ENCODE measurements at places on chromosomes 11 and 22. TPM values are rescaled to one million over a fixed set of nuclear protein-coding genes. Genes with fewer than 3 reads are reported as not detected.

DNA sequence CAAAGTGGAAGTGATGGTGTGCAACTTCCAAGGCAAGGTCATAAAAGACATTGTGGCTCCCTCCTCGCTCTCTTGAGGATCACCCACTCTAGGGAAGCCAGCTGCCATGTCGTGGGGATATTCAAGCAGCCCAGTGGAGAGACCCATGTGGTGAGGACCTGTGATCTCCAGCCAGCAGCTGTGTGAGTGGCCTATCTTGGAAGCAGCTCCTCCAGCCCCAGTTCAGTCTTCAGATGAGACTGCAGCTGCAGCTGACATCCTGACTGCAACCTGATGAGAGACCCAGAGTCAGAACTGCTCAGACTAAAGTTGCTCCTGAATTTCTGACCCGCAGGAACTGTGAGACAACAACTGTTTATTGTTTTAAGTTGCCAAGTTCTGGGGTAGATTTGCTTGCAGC is 86.4 kb upstream of the GRK3 start:
- no peak for DNase-seq

The DEUP1 gene
- not detected for total RNA-seq

The GATD1 gene
- 24.1 TPM for total RNA-seq

- no peak for DNase-seq
Observed at GRCh38 chr11:58734681-58735490, 3.1 kb upstream of the GLYAT start.

DNA sequence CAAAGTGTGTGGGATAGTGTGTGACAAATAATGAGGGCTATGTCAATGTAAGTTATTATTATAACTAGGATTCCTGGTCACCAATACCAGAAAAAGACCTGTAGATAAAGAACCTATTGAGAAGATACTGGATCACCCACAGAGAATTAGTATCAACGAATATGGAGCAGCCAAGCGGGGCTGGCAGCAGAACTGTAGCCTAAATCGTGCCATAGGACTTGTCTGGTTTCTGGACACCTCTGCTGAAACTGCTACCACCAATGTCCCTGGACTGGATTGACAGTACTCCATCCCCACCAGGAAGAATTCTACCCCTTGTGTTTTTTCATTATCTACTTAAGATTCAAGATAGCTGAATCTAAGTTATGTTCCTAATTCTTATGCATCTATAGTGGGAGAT is 30.3 kb upstream of the PAX6 start:
- DNase-seq = no peak

The RBMXL2 gene
- total RNA-seq = not detected

- DNase-seq = peak; percentile 72
Observed at GRCh38 chr11:46382646-46383403, 1.4 kb downstream of the MDK start.

The LYVE1 gene
- 0.51 TPM for total RNA-seq

- no peak for DNase-seq
Observed at GRCh38 chr11:83945976-83946375, 659.8 kb upstream of the CCDC90B start.

DNA sequence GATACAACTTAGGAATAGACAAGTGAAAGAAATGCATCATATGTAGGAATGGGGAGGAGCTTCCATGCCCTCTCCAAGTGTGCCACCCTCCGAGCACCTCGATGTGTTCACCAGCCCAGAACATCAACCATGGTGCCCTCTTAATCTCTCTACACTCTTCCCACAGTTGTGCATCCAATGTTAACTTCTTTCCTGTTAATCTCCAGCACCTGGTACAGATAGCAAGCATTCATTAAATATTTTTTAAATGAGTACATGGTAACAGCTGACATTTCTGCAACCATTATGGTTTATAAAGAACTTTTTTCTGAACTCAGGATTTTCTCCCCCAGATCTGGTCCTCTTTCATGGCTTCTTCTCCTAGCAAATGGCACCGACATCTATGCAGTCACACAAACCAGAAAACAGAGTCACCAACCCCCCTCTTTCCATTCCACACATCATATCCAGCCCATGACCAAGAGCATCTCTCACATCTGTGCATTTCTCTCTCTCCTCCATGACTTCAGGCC is 118.1 kb upstream of the CLPB start:
- DNase-seq = no peak

DNA sequence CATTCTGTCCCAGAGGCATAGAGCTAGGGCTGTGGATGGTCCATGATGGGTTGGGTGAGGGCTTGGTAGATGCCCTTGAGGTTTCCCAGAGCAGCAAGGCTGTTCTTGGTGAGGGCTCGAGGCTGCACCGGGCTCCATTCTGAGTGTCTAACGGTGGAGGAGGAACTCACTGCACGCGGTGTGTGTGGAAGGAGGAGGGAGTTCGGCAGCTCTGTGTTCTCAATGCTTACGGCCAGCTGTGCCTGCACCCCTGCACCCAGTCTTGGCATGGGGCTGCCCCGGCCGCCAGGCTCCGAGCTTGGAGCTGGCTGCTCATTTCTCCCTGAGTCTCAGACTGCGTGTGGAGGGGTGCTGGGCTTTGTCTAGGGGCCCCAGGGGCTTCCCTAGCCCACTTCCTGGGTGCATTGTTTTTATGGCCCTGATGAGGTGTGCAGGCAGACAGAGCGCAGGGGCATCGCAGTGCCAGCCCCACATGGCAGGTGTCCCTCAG is 1247.1 kb downstream of the BRD1 start:
- no peak for DNase-seq

DNA sequence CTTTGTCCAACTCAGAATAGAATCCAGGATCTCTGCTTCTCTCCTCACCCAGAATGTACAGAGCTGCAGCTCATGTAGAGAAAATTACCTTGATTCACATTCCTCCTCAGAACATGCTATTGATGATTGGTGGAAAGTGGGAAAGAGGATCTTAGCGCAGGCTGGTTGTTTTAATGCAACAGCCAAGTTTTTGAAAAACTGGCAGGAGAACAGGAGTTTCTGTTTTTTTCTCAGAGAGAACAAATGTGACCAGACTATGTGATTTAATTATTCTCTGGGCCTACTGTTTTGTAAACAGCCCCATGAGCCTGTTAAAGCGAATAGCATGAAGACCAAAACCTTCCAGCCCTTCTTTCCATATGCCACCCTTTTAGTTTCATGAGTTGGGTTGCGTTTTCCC is 19.1 kb upstream of the IL18BP start:
- DNase-seq = no peak

DNA sequence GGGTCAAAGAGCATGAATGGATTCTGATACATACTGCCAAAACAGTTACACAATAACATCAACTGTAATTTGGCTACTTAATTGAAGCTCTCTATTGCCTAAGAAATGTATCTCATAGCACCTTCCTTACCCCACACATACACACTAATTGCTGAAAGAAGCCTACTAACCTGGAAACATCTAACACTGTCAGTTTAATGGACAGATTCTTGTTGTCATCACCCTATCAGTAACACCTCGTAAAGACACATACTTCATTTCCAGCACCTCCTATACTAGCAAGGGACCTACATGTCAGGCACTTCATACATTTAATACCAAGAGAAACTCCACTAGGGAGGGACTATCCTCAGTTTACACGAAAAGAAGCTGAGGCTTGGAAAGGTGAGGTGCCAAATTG is 9.9 kb downstream of the NAP1L4 start:
- no peak for DNase-seq

The BAIAP2L2 gene
- 2.6 TPM for total RNA-seq

- no peak for DNase-seq
Observed at GRCh38 chr11:69920345-69921127, 101.3 kb upstream of the FGF3 start.

The KLHL35 gene
- total RNA-seq = 1.5 TPM

The SEPTIN5 gene
- total RNA-seq = 5.0 TPM

The PPARA gene
- total RNA-seq = 5.4 TPM

DNA sequence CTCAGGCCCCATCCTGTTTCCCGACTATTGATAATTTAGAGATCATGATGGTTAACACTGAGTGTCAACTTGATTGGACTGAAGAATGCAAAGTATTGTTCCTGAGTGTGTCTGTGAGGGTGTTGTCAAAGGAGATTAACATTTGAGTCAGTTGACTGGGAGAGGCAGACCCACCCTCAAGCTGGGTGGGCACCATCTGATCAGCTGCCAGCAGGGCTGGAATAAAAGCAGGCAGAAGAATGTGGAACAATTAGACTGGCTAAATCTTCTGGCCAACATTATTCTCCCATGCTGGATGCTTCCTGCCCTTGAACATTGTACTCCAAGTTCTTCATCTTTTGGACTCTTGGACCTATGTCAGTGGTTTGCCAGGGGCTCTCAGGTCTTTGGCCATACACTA is 1170.0 kb upstream of the CNTN5 start:
- peak; percentile 51 for DNase-seq

The LIF gene
- total RNA-seq = 0.50 TPM

The VSIG10L2 gene
- total RNA-seq = not detected

DNA sequence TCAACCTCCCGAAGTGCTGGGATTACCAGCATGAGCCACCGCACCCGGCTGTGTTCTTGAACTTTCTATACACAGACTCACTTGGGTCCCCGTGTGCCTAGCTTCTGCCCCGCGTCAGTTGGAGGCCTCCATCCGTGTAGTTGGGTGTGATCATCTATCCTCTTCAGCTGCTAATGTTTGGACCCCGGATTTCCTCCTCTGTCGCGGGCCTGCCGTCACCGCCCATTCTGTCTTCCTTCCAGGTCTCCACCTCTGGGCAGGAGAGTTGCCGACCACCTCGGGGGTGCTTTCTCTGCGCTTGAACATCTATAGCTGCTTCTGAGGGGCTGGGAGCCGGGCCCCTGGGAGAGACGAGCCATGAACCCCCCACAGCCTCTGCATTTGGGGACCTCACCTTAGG is 5.5 kb downstream of the CDC42EP1 start:
- DNase-seq = no peak

The ROM1 gene
- 2.2 TPM for total RNA-seq

DNA sequence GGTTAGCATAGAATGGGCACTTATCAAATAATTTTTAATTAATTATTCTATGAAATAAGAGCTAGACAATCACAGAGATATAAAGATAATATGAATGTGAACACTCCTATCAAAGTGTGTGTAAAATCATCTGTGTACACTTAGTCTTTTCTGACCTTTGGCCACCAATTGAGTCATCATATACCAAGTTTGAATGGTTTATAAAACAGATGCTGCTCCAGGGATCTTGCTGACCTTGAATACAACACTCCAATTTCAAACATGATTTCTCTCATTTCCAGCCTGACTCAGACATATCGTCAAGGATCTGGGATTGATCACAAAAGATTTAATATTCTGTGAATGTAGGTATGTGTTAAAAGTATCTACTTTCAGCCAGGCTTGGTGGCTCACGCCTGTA is 2.9 kb upstream of the OR51V1 start:
- DNase-seq = no peak

DNA sequence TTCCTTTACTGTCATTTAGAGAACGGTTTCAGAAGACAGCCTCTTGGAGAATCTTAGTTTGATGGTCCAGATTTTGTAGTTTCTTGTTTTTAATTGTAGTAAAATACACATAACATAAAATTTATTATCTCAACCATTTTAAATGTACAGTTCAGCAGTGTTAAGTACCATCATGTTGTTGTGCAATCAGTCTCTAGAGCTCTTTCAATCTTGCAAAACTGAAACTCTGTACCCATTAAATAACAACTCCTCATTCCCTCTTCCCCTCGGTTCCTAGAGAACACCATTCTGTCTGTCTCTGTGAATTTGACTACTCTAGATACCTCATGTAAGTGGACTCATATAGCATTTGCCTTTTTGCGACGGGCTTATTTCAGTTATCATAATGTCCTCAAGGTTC is 69.8 kb downstream of the GRIK4 start:
- DNase-seq = no peak

DNA sequence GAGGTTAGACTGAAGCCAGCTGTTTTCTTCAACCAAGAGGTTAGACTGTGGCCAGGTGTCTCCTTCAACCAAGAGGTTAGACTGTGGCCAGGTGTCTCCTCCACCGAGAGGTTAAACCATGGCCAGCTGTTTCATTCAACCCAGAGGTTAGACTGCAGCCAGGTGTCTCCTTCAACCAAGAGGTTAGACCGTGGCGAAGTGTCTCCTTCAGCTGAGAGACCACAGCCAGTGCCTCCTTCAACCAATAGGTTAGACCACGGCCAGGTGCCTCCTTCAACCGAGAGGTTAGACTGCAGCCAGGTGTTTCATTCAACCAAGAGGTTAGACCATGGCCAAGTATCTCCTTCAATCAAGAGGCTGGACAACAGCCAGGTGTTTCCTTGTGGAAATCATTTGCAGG is 498.1 kb downstream of the TBC1D22A start:
- no peak for DNase-seq

The MRGPRF gene
- 0.56 TPM for total RNA-seq

DNA sequence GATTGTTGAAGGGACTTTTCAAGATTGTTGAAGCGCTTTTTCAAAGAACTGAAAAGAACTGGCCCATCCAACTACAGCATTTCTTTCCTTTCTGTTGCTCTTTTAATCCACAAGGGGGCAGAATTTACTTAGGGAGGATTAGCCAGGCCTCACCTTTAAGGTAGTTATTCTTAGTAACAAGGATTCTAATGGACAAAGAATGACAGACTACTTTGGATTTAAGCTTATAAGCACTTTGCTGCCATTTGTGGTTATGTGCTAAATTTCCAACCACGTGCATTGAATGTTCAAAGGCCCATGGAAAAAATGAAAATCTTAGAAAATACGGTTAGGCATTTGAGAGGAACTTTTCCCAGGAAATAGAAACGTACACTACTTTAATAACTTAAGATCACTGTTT is 49.5 kb upstream of the HSPA8 start:
- DNase-seq = peak; percentile 70

- DNase-seq = no peak
Observed at GRCh38 chr11:5366856-5367255, 15.5 kb downstream of the OR51B6 start.

- DNase-seq = no peak
Observed at GRCh38 chr11:122330279-122330965, 214.4 kb upstream of the BLID start.

GRCh38 chr22:29825578-29825977 is 12.5 kb downstream of the ASCC2 start:
- DNase-seq = no peak

- peak; percentile 45 for DNase-seq
Observed at GRCh38 chr22:18970948-18971315, 34.8 kb upstream of the PRODH start.

Measured in neural progenitor cell (in vitro differentiated cells).